ENCODE measurements at places on chromosomes 13 and 19.

DNA sequence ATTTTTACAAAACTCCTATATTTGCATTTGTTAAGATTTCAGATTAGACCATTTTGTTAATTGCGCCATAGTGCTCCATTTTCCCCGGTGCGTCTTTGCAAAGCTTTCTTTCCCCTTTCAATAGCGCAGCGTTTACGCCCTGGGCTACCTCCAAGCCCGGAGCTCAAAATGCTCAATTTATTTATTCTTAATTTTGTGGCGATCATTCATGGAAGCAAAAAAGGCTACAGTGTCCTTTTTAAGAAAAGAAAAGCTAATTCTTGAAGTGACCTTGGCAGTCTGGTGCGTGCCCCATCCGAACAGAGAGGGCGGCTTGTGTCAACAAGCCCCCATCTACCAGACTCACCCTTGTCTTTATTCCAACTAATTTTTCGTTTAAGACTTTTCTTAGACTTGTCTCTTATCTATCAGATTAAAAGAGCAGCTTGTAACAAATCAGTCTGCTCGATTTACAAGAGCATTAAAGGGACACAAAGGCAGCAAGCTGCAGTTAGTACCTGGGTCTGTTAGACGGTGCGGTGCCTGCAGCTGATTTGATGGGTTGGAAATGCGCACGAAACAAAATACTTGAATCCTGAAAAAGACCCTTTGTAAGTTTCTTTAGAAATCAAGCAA, 30.1 kb downstream of the GSX1 start:
- no peak for DNase-seq

GRCh38 chr13:45105895-45106294, 14.4 kb upstream of the GTF2F2 start:
- peak; percentile 67 for DNase-seq

- no peak for DNase-seq
Measured at GRCh38 chr19:51131780-51132680, 7.3 kb downstream of the SIGLEC9 start.

DNA sequence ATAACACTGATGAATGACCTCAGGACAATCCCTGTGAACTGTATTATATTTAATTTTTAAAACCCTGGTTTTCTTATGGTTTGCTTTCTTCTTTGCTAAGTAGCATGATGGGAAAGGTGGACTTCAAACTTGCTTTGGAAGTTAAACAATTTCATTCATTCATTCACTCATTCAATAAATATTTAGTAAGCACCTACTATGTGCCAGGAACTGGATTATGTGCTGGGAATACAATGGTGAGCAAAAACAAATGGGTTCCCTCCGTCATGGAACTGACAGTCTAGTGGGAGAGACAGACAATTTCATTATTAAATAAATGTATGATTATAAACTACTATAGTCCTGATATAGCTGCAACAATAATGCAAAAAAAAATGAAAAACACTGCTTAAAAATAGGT, 70.3 kb downstream of the USP12 start:
- DNase-seq: no peak

- no peak for DNase-seq
Measured at GRCh38 chr13:66138172-66138811, 1091.8 kb downstream of the PCDH9 start.

GRCh38 chr13:23598369-23598768, 28.2 kb downstream of the TNFRSF19 start:
- DNase-seq: no peak

GRCh38 chr19:10510301-10510802, 6.9 kb downstream of the S1PR5 start:
- DNase-seq: peak; percentile 53

GRCh38 chr19:51607920-51608562, 22.2 kb downstream of the SIGLEC5 start:
- peak; percentile 77 for DNase-seq

DNA sequence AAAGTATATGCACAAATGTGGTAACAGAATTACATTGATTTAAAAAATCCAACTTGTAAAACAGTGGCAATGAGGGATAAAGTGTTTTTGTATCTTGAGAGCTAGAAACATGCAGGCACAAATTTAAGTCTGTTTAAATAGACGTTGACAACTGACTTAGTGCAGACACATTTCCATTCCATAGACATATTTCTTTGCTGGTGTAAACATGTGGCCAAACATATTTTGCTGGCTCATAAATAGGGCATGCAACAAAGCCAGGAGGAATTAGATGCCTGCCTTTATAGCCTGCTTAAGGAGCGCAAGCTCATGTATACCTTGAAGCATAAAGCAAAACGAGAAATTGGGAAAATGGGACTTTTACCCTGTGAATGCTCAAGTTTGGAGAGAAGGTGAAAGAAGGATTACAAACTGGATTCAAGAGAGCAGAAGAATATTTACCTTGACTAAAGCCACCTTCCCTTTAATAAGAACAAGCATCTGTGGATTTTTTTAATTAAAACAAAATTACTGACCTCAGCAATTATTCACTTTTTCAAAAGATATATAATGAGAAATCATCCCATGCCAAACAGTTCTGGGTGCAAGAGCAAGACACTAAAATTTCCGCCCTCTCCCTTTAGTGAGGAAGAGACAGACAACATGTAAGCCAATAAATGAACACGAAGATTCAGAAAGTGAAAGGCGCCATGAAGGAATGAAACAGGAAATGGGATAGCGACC, 71.0 kb downstream of the DCT start:
- DNase-seq: peak; percentile 14

- DNase-seq: no peak
Measured at GRCh38 chr19:2341244-2341751, 12.8 kb downstream of the SPPL2B start.

DNA sequence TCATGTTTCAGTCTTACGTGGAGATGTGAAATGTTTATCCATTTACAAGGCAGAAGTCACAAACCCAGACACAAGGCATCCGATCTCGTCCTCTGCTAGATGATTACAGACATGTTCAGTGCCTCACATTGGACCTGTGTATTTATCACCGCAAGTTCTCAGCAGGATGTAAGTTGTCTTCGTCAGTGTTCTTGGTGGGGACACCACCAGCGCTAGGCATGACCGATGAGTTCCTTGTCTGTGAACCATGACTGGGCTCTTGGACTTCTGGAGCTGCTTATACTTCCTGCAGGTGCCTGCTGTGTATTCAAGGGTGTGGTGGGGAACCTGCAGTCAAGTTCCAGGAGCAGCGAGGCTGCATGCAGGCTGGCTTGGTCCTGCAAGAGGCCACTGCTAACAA, 105.4 kb downstream of the URI1 start:
- DNase-seq: no peak

DNA sequence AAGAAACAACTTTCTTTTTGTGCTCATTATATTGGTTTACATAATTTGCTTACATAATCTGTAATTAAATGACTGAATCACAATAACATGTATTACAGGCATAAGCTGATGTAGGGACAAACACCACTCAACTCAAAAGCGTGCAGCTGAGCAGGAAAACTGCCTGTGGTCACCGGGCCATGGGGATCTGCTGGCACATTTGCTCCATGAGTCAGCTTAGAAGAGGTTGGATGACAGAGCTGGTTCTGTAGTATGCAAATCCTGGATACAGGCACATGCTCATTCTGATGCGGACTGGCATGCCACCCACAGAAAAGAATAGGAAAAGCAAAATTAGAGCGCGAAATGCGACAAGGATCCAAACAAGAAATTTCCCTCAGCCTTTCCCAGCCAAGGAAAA, 128.6 kb downstream of the USP12 start:
- DNase-seq: peak; percentile 96

DNA sequence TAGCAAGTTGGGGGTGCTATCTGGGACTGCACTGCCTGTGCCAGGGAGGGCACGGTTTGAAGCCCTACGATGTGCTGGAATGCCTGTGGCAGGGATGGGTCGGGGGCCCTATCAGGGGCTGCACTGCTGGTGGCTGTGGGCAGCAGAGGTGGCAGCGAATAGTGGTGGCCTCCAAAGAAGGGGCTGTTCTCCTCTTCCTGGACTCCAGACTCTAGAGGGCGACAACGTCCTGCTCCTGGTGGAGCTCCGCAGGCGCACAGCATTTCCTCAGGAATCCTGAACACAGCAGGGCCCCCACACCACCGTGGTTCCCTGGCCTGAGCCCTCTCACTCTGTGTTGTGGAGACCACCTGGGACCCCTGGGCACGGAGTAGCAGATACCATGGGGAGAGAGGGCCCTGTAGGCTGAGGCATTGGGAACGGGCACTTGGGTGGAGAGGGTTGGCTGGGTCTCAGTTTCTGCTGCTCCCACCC, 145.6 kb downstream of the TNFRSF19 start:
- no peak for DNase-seq

GRCh38 chr19:45575216-45575615, 9.4 kb downstream of the OPA3 start:
- DNase-seq: no peak

DNA sequence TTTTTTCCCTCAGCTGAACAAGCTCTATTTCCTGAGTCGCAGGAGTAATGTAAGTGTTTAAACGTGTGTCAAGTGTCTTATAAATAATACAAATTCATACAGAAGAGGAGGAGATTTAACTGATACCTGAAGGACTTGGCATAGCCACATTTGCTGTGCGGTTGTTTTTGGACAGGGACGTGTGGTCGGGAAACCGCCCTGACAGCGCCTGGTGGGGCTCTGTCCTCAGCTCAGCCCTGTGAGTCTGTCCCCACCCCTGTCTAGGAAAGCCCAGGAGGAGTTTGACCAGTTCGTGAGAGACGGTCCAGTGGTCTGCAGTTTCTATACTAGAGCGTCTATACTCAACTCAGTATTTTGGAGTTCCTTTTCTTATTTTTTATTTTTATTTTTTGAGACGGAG, 16.7 kb downstream of the ZIC2 start:
- DNase-seq: no peak

- peak; percentile 70 for DNase-seq
Measured at GRCh38 chr19:24033963-24034342, 53.0 kb upstream of the ZNF254 start.

- peak; percentile 33 for DNase-seq
Measured at GRCh38 chr19:3547301-3547731, 8.3 kb downstream of the TEKTIP1 start.

DNA sequence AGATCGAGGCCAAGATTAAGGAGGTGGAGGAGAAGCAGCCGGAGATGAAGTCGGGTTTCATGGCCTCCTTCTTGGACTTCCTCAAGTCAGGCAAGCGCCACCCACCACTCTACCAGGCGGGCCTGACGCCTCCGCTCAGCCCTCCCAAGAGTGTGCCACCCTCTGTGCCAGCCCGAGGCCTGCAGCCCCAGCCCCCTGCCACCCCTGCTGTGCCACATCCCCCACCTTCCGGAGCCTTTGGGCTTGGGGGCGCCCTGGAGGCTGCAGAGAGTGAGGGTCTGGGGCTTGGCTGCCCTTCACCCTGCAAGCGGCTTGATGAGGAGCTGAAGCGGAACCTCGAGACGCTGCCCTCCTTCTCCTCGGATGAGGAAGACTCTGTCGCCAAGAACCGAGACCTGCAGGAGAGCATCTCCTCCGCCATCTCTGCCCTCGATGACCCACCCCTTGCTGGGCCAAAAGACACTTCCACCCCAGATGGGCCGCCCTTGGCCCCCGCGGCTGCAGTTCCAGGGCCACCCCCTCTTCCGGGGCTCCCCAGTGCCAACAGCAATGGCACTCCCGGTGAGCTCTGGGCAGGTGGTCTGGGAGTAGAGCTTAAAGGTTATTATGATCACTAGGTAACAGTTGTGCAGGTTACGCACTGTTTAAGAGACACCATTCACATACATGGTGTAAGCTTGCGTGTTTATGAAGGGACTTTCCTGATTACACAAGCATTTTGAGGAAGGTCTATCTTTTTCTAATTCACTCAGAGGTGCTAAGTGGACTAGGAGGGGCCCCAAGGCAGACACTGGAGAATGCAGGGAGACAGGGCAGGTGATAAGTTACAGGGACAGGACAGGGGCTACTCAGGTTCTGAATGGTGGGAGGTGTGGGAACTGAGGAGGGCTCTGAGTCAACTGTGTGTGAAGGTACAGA, 8.7 kb downstream of the PRR12 start:
- DNase-seq: no peak

GRCh38 chr13:114179087-114179658, at the start of gene CFAP97D2:
CFAP97D2 (plus strand) TSS chr13:114179257; CDS start chr13:114179331, 74 bp downstream.
- DNase-seq: no peak

DNA sequence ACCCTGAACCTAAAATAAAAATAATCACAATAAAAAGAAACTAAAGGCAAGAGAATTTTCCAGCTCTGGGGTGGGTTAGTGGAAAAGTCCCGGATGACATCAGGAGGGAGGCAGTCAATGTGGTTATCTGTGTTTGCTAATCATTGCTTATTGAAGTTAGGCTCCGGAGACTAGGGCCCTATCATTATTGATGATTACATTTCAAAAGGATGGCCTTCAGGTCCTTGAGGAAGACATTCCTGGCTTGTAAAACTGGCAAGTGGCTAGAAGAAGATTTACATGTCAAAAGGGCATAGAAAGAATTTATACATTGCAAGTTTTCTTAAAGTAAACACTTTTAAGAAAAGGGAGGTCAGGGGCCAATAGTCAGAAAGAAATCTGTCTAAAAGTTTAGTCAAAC, 123.4 kb downstream of the POSTN start:
- no peak for DNase-seq

DNA sequence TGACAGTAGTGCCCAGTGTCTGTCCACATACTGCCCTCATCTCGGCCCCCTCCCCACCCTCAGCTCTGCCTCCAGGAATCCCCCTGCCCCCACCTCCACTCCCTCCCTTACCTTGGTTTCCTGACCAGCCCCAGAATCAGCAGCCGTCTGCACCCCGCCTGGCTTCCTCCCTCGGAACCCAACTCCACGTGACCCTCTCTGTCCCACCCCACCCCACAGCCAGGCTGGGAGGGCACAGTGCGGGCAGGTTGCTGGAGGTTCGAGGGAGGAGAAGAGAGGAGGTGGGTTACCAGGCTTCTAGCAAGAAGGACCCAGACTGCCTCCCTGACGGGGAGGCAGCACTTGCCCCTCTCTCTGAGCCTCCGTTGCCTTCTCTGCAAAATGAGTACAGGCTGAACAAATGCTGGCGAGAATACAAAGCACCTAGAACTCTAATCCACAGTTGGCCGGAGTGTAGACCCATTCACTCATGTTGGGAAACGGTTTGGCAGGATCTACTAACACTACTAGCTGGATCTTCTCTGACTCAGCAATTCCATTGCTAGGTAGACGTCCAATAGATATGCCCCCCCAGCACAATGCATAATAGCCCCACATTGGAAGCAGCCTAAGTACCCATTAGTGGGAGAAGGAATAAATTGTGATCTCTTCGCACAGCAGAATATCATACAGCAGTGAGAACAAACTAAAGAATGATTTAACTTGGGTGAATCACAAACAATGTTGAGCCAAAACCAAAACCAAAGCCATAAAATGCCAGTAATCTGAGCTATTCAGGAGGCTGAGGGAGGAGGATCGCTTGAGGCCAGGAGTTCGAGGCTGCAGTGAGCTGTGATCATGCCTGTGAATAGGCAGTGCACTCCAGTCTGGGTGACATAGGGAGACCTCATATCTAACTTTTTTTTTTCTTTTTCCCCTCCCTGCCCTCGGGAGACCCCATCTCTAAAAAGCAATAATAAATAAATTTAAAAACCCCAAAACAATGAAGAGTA, at the start of gene RASAL3:
RASAL3 (minus strand) TSS at position 151 of the 992 bp plus-strand sequence. CDS start 186 bp downstream, outside the sequence.
- DNase-seq: no peak

GRCh38 chr19:2711172-2711874, 8.8 kb upstream of the GNG7 start:
- no peak for DNase-seq
